T-helper 22 cell (primary cell): ENCODE measurements at places on chromosomes 16 and 17.
A peak's percentile ranks its signal among the peaks of the same experiment; 100 is the strongest.

GRCh38 chr17:65029605-65030336 is 26.8 kb downstream of the GNA13 start:
- DNase-seq: no peak

DNA sequence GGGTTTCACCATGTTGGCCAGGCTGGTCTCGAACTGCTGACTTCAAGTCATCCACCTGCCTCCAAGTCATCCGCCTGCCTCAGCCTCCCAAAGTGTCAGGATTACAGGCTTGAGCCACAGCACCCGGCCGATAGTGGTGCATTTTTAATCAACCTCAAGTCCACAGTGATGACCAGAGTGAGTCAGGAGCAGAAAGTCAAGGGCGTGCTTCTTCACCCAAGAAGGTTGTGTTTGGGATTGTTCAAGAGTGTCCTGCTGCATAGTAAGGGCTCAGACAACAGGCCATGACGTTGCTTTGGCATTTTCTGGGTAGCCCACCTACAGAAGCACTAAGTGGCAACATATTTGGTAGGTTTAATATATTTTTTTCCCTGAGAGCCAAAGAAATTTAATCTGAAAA is 108.3 kb upstream of the FAM20A start:
- no peak for DNase-seq

- DNase-seq: no peak
Observed at GRCh38 chr16:28166394-28167208, 45.2 kb downstream of the XPO6 start.

DNA sequence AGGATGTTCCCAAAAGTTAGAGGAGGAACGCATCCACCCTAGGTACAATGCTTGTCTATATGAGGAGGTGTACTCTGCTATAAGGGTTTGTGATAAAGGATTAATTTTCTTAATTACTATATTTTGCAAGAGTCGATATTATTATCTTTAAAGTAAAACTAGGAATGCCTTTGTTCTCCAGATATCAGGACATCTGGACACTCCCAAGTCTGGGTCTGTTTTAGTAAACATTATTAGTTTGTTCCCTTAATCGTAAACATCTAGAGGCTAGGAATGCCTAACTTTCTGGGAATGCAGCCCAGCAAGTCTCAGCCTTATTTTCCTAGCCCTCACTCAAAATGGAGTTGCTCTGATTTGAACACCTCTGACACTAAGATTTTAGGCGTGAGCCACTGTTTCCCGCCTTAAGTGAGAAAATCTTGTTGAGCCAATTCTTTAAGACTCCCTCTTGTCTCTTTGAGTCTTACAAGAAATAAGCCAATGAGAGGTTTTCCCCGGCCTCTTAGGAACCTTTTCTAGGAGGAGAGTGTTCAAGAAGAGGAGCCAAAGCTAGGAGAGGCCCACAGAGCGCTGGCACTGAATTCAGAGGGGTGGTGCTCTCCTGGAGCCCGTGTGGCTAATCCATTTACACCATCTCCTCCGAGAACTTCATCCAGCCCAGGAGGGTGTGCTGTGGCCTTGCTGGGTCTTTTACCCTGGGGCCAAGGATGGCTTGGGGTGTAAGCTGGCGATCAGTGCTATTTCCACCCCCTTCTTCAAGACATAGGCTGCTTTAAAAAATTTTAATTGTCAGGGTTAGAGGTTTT is 40.9 kb downstream of the SMARCE1 start:
- no peak for DNase-seq

DNA sequence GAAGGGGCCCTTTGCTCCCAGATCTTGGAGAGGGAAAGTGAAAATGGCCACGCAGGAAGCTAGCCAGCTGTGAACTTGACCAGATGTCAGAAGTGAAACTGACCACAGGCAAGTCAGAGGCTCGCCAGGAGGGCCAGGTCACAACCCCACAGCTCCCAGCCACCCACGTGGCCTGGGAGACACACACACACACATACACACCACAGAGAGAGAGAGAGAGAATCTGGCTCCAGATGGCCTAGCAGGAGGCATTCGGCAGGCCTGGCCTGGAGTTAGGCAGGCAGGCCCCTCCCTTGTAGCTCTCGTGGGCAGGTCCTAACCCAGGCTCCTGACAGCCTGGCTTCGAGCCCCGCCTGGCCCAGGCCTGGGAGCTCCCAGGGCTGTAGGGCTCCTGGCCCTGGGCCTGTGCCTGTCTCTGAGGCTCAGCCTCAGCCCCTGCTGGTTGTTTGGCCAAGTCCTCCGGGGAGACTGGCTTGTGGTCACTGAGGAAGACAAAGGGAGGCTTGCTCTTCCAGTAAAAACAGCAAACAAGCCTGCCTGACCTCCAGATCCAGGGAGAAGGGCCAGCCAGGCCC is 20.2 kb downstream of the NGFR start:
- no peak for DNase-seq

GRCh38 chr17:74746922-74747321 is 1.5 kb upstream of the NHERF1 start:
- DNase-seq: no peak

- no peak for DNase-seq
Observed at GRCh38 chr16:85227946-85228862, 115.9 kb upstream of the CIBAR2 start.

GRCh38 chr16:73020409-73020884 is 27.5 kb downstream of the ZFHX3 start:
- DNase-seq: no peak

DNA sequence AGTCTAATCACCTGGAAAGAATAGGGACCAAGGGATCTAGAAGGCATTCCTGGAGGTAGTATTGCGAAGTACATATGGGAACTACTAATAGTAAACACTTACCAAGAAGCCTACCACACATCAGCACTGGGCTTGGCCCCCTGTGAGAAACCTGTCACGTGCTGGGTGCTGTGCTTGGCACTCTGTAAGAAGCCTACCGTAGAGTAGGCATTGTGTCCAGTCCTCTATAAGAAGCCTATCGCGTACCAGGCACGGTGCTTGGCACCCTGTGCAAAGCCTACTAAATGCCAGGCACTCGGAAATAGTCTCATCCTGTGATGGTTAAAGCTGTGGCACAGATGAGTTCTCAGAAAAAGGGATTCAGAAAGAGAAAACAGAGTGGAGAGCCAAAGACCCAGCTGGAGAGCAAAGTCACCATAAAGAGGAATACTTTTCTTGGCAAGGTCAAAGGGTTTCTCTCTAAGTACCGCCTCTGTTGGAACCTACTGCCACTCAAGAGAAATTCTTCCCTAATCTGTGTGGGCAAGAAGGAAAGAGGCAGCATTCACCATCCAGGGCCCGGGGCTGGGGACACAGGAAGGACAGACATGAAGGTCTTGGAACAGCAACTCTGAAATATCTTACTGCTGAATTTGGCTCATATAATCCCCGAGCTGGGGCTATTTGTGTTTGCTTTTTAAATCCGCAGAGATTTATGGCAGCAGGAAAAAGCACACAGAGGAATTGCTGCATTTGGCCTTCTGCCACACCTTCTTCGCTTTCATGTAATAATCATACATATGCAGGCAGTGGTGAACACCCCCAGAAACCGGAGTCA is 81.8 kb downstream of the VAT1L start:
- no peak for DNase-seq

DNA sequence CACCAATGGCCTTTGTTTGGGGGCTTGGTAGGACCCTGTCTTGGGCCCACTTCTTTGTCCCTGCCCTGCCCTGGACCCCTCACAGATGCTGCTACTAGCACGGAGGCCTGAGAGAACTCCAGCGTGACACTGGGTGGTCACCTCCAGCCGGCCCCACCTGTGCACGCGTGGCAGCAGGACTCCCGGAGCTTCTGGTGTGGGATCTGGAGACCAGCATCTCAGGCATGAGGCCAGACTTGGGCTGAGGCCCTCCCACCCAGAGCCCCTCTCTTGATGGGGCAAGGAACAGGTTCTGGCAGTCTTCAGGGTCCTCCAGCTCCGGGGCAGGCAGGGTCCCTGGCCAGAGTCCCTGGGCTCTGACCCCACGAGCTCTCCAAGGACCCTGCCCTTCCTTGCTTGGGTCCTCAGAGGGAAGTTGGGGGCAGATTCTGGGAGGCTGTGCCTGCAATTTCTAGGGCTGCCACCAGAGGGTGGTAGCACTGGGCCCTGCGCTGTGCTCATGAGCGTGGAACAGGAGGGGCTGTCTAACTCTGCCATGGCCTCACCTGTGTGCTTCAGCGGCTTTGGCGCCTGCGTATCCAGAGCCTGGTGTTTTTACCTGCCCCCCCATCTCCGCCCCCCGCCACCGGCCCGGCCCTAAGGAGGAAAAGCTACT is 3.1 kb upstream of the BAIAP3 start:
- no peak for DNase-seq

- DNase-seq: peak; percentile 73
Observed at GRCh38 chr16:17369421-17370222, 101.1 kb downstream of the XYLT1 start.

DNA sequence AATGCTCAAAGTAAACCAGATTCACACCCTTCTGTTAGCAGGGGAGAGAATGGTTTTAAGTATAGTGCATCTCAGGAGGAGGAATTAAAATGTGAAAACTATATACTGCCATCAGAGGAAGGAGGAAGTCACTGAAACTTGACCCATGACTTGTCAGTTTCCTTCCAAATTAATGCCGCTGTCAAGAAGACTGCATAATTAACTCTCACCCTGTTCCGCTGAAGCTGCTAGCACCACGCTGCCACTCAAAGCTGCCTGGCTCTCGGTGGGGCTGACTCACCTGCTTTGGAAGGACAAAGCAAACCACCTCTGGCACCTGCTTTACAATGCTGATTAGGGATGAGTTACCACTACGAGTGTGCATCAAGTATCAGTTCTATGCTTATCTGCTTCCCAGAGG is 37.8 kb upstream of the ULK2 start:
- no peak for DNase-seq

DNA sequence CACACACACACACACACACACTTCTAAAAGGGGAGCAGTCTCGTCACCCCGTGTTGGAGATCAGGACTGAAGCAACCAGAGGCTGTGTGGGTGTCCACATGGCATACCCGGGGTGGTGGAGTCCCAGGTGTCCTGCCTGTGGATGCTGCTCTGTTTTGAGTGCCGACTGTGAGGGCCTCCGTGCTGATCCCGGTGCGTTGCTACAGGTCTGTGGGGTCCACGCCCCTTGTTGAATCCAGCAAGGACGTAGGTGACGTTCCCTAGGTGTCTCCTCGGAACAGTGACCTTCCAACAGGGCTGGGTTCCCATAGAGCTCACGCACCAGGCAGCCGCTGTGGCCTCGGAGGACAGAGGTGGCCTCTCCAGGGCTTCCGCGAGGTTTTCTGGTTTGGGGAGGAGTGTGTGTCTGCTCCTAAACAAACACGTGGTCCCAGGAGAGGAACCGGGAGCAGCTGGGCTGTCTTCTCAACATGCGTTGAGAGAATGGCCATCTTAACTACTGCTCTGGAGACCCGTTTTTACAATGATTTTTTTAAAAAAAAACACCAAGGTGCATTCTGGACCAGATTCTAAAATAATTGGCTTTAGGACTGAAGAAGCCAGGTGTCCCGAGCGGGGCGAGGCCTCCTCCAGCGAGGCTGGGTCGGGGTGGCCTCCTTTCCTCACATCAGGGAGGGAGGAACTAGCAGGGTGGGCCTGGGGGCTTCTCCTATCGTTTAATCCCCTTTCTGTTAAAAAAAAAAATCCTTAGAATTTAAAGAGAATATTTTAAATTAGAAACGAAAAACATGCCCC is 100.6 kb upstream of the ZNF750 start:
- DNase-seq: no peak

GRCh38 chr16:31196324-31197088 is 6.1 kb downstream of the PYCARD start:
- no peak for DNase-seq

GRCh38 chr16:72644911-72645310 is 403.0 kb downstream of the ZFHX3 start:
- DNase-seq: no peak

DNA sequence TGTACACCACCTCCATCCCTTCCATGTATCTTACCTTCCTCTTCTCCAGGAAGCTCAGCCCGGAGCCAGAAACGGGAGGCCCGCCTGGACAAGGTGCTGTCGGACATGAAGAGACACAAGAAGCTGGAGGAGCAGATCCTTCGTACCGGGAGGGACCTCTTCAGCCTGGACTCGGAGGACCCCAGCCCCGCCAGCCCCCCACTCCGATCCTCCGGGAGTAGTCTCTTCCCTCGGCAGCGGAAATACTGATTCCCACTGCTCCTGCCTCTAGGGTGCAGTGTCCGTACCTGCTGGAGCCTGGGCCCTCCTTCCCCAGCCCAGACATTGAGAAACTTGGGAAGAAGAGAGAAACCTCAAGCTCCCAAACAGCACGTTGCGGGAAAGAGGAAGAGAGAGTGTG is 756 bp upstream of the MVP start:
- DNase-seq: no peak

GRCh38 chr17:56979091-56979480 is 1.2 kb downstream of the SCPEP1 start:
- DNase-seq: no peak

GRCh38 chr17:58112970-58113631 is 29.9 kb downstream of the DYNLL2 start:
- DNase-seq: peak; percentile 46

- no peak for DNase-seq
Observed at GRCh38 chr17:44348234-44348987, 3.3 kb downstream of the GRN start.

- DNase-seq: no peak
Observed at GRCh38 chr16:66227766-66228530, 138.5 kb upstream of the CDH5 start.

DNA sequence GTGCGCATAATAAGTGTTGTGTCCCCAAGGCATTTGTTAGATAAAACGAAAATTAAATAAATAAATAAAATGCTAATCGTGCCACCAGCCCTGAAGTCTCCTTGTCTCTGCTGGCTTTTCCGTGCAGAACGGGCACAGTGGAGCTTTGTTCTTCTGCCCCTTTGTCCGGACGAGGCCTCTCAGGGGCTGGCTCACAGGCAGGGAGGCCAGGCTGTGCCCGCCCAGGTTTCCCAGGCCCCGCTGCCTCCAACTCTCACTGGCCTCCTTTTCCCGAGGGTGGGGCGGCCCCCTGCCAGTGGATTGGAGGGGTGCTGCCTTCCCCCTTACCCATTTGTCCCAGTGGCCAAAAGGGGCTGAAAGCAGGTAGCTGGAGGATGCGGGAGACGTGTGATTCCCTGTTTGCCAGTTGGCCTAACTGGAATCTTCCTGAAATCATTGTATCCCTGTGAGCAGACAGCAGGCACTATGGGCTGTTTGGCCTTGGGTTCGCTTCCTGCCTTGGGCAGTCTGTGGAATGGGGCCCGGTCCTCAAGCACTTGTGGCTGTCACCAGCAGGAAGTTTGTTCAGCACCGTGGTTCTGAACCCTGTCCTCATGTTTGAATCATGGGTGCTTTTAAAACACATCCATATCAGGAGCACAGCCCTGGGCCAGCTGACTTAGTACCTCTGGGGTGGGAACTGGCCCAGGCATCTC is 64.4 kb downstream of the KSR1 start:
- DNase-seq: no peak
